ENCODE measurements at places on chromosomes 5 and 9. TPM values are rescaled to one million over a fixed set of nuclear protein-coding genes. Genes with fewer than 3 reads are reported as not detected.
A peak's percentile ranks its signal among the peaks of the same experiment; 100 is the strongest.

Gene SLC28A3
- total RNA-seq = 0.94 TPM

Gene PCDHGB4
- total RNA-seq = 10.5 TPM

Gene IL4
- total RNA-seq = not detected

DNA sequence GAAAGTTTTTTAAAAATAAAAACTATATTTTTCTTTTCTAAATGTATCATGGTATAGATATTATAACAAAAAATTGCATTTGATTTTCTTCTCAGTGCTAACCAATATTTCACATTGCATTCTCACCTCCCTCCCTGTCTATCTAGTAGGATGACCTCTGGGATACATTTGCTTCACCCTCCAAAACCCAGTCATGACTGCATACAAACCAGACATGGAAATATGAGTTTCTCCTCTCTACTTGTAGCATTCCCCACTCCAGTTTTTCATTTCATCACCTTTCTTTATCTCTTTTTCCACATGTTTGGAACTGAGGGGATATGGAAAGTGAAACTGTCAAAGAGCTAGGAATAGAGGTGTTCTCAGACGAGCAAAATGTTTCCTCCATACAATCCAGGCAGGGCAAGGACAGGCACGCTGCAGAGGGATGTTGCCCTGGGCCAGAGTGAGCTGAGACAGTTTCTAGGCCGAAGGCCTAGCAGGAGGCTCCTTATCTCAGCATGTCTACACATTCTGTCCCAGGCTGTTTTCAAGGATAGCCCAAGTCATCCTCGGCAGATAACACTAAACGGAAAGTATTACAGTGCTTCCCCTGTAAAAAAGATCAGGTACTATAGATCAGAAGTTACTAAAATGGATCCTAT lies 46.7 kb downstream of the MEF2C start:
- DNase-seq = peak; percentile 8

DNA sequence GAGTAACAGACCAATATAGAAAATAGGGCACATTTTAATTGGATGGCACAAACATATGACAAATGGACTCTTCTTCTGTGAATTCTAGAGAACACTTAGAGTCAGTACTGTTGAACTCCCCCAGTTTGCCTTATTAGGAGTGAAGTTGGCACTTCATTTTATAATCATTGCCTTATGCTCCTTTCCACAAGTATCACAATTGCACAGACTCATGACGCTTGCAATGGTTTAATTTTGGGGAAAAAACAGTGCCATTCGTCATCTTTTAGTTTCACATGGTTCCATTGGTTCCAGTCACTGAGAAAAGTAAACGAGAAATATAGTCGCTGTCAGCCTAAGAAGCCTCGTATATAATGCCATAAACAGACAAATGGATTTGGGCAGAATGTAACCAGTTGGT lies 71.2 kb downstream of the LURAP1L start:
- no peak for DNase-seq

GRCh38 chr9:107545036-107545435 lies 55.5 kb upstream of the KLF4 start:
- no peak for DNase-seq

- DNase-seq = peak; percentile 98
Measured at GRCh38 chr5:151619812-151620460, 28.8 kb upstream of the FAT2 start.

- no peak for DNase-seq
Measured at GRCh38 chr5:66722686-66723085, 126.5 kb downstream of the MAST4 start.

DNA sequence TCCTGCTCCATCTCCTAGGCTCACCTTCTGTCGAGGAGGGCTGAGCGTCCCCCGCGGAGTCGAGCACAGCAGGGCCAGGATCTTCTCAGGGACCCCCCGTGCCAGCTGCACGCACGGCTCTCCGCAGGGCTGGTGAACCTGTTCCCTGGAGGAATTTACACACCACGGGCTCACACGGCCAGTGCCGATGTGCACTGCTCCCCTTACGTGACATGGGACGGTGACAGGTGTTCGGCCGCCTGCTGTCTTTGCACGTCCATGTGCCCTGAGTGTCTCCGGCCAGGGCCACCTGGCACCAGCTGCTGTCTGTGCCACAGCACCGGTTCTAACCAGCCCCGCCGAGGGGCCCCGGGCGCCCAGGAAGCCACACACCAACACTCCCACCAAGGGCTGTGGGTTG lies 8.7 kb upstream of the AGPAT2 start:
- DNase-seq = no peak

DNA sequence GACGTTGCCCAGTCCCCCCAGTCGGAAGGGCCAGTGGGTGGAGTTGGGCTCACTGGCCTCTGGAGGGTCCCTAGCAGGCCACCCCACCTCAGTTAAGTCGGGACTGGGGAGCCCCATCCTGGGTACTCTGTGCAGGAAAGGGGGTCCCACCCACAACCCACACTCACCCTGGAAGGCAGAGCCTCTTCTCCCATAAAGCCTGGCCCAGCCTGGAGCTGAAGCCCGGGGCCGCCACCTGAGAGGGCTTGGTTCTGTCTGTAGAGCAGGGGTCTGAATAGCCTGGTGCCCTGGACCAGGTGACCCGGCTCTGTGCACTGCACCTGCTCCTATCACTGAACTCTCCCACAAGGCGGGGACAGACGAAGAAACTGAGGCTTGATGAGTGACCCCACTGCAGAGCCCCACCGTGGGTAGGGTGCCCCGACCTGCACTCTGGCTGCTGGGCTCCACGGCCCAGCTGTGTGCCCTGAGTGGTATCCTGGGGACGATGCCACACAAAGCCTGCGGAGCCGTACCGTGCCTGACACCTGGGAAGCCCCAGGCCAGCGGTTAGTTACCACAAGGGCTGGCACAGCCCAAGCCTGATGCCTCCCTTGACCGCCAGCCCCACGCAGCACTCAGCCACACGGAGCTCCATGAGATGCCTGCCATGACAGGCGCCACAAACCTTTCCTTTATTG lies 7.3 kb downstream of the PTGES2 start:
- DNase-seq = no peak

DNA sequence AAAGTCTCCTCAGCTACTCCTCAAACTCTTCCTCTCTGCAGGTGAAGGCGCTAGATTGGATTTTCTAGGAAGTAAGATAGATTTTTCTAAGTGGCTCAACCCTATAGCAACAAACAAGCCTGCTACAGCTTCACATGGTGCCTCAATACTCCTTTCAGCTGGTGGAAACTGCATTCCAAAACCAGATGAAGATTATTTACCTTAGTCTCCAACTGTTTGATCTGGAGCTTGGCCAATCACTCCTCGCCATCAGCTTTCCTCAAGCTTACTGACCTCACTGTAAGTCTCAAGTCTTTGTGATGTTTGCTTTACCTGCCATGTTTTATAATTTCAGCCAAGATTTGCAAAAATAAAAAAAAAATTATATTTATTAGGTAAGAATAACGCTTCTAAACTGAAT lies 622.4 kb downstream of the CHSY3 start:
- DNase-seq = no peak

DNA sequence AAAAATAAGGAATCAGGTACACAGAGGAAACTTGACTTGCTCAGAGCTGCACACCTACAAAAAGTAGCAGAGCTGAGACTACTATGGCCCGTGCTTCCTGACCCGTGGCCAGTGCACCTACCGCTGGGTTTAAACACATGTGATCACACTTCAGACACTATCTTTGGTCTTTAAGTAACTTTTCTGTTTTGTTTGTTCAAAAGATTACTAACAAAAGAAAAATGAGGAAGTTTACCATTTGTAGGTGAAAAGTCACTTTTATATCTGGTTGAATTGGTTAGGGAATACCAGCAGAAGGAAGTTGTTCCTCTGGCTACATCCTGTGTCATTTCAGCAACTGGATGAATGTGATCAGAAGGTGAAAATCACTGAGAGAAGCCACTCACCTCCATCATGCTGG lies 6.5 kb upstream of the SYK start:
- DNase-seq = no peak

GRCh38 chr9:129630967-129631673 lies 5.2 kb downstream of the NTMT1 start:
- DNase-seq = peak; percentile 82

- no peak for DNase-seq
Measured at GRCh38 chr9:36158917-36159316, 10.3 kb upstream of the CCIN start.

GRCh38 chr9:137738703-137739102 lies 119.9 kb downstream of the EHMT1 start:
- no peak for DNase-seq

GRCh38 chr9:104232781-104233341 lies 138.8 kb downstream of the SMC2 start:
- DNase-seq = peak; percentile 98

- DNase-seq = peak; percentile 43
Measured at GRCh38 chr5:56011835-56012234, 17.1 kb upstream of the IL6ST start.

GRCh38 chr5:572398-573019 lies 39.6 kb upstream of the CEP72 start:
- DNase-seq = no peak

DNA sequence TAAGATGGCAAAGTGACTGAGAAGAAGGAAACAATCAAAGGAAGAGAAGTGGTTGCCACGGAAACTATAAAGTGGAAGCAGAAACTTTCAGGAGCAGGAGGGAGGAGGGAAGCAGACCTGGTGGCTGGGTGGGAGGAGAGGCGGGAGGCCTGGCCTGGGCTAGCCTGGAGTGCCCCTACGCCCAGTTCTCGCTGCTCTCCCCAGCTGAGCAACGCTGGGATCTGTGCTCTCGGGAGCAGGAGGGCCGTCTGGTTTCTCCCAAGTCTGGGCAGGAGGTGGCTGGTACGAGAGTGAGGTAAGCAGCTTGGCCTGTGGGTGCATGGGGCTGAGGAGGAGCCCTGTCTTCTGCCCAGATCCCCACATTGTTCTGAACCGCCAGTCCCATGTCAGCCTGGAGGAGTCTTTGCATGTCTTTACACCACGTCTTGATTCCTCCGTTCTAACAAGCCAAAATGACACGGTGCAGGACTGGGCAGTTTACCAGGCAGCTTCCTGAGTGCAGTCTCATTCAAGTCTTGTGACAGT lies 15.0 kb upstream of the DAB2IP start:
- DNase-seq = peak; percentile 84

Gene GABRG2
- total RNA-seq = under 0.01 TPM

DNA sequence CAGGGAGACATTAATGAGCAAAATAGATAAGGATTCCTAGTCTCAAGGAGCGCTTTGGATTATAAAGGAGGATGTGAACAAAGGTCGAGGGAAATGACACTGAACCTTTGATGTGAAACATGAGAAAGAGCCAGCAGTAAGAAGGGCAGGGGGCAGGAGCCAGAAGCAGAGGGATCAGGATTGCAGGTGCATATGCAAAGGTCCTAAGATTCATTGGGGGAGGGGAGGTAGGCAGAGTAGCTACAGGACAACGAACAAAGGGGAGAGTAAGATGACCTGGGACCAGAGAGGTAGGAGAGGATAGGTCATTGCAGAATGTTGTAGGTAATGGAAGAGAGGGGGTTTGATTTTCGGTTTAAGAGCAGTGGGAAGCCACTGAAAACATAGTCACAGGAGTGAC lies 129.2 kb upstream of the TRPM3 start:
- no peak for DNase-seq

DNA sequence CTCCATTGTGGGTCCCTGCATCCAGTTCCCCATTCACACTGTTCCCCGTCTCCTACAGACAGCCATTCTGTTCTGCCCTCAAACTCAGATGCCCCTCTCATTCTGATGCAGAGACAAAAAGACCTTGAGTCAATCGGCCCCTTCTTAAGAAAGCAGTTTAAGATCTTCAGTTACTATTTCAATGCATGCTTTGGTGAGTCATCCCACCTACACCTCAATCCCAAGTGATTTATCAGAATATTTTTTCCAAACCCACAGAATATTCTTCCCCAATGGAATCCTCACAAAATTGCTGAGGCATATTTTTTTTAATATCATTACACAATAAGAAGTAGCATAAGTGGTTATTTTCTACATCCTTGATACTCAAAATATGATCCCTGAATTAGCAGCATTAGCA lies 92.4 kb upstream of the SLC1A1 start:
- DNase-seq = peak; percentile 36

- DNase-seq = no peak
Measured at GRCh38 chr5:39533749-39534148, 109.0 kb upstream of the DAB2 start.

Gene ASTN2
- total RNA-seq = 0.13 TPM

DNA sequence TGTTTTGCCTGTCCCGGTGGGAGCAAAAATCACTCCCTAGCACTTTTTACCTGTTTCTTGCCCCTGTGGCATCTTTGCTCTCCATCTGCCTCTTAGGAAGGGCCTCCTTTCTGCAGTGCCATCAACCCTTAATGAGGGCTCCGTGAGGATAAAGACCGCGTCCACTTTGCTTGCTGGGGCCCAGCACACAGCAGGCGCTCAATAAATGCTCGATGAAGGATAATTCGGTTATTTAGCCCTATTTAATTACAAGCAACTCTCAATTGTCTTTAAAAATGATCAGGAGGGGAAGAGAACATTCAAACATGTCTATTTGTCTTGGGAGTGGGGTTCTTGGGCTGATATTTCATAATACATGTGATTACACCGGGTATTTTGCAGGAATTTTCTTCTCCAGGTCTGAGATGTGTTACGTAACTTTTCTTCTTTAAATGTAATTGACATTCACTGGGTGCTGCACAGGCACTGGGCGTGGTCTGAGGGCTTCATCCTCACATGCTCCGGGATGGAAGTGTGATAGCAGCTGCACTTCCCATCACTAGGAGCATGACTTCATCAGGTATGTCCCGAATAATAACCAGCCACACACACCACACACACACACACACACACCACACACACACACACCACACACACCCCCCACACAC lies 19.8 kb upstream of the NTNG2 start:
- DNase-seq = peak; percentile 47

DNA sequence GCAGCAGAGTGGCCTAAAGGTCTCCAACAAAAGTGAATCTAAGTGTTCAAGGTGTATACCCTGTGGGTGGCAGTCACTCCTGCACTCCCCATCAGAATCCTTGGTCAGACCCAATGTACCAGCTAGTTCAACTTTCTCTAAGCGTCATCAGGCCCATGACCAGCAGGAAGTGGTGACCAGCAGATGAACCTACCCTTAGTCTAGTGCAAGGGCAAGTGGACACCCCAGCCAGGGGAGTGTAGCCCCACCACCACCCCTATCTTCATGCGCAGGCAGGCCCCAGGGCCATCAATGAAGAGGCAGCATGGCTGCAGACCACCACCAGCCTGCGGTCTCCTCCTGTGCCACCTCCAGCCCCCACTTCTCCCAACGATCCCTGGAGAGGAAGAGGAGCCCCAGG lies 213.1 kb downstream of the AGTPBP1 start:
- DNase-seq = no peak

Measured in mammary epithelial cell (primary cell).